Activated B cell treated with CpG ODN at 0.5 μM for 24 hours (primary cell): ENCODE measurements at places on chromosomes 11 and 22. TPM values are rescaled to one million over a fixed set of nuclear protein-coding genes. Genes with fewer than 3 reads are reported as not detected.

The KRTAP5-8 gene
- 0.20 and 0.42 TPM in 2 replicates for total RNA-seq

The RIMBP3C gene
- 0.24 TPM in 1 of 2 replicates, not detected in the other for total RNA-seq

The SIAE gene
- 2.6 and 3.4 TPM in 2 replicates for total RNA-seq

The ABCC8 gene
- not detected in 2 replicates for total RNA-seq

The DDX25 gene
- 0.24 TPM in 1 of 2 replicates, not detected in the other for total RNA-seq

GRCh38 chr11:42462558-42463310 is 849.1 kb upstream of the API5 start:
- no peak for DNase-seq

DNA sequence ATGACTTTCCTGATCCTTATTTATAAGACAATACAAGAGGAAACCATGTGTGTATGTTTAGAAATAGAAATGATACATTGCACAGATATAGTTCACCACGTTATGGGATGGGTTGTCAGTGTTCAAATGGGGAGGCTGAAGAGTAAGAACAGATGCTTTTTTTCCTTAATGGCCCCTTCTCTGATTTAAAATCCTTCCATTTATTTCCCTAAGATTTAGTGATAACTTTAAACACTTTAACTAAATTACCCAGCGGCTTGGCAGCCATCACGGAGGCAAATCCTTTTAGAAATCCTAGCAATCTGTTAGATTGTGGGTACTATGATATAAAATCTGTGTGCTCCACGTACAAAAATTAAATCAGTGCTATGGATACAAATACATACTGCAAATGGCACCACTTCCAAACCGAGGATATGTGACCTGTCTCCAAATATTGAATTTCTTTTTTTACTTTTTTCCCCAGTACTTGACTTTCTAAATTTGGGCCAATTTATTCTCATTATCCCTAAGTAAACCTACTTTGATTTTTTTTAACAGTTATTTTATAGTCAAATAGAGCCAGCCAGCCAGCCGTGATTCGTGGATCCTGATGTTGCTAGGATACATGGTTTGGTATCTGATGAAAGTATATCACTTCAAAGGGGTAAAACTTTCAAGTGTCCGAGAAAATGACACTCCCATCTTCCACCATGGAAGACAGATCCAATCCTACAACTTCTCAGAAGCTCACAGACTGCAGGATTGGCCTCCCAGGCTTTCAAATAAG is 46.1 kb downstream of the BDNF start:
- no peak for DNase-seq

DNA sequence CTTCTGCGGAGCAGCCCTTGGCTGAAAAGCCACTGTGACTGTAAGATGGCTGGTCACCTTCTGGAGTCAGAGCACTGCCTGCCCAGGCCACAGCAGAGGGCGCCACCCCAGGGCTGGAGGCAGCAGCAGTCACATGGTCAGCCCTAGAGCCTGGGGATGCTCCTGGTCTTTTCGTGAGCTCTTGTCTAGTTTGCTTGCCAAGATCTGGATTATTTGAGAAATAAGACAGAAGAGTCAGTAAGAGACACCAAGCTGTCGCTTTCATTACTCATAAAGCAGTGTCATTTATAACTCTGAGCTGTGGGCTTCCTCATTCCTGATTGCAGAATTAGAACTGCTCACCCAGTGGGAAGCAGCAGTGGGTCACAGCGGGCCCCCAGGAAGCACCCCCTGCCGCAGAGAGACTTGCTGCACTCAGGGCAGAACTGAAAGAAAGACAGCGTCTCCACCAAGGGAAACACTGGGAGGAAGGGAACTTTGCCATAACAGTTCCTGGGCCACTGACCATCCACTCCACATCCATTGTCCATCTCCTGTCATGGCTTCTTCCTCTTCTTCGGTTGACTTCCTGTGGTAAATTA is 56.7 kb downstream of the PPP6R2 start:
- no peak for DNase-seq

GRCh38 chr11:111718436-111718835 is 47.8 kb downstream of the PPP2R1B start:
- no peak for DNase-seq

DNA sequence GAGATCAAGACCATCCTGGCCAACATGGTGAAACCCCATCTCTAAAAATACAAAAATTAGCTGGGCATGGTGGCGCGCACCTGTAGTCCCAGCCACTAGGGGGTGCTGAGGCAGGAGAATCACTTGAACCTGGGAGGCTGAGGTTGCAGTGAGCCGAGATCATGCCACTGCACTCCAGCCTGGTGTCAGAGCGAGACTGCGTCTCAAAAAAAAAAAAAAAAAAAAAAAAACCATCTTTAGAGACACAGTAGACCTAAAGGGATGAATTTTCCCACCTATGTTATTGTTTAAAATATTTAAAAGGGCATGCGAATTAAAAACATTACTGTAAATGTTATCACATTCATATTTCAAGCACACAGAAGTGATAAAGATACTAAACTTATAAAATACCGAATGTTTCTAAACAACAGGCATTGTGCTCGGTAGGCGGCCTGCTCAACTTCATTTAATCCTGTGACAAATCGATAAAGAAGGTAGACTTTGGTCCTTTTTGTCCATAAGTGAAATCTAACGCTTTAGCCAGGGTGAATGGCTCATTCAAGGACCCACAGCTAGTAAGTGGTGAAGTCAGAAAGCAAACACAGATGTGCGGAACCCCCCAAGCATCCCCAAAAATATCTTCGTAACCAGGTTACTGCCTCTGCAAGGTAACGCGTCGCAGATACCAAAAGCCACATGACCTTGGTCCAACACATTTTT is 16.1 kb downstream of the NCAPD3 start:
- peak; percentile 40 for DNase-seq

GRCh38 chr11:105609832-105610781 is at the start of gene GRIA4:
Gene GRIA4, plus strand, starts transcription at chr11:105610073. Its CDS starts 925 bp downstream, at chr11:105610998.
- DNase-seq, result no peak

GRCh38 chr11:117861151-117862018 is 15.1 kb downstream of the FXYD6 start:
- DNase-seq, result no peak
